ENCODE measurements at places on chromosomes 6 and 20. TPM values are rescaled to one million over a fixed set of nuclear protein-coding genes. Genes with fewer than 3 reads are reported as not detected.

The UBE2C gene
- 13.5 TPM for total RNA-seq

The C6orf52 gene
- not detected for total RNA-seq

The EPHA7 gene
- 0.32 TPM for total RNA-seq

The TFAP2D gene
- not detected for total RNA-seq

The RAB32 gene
- total RNA-seq = 148 TPM

The SASH1 gene
- total RNA-seq = 58.9 TPM

The ME1 gene
- 39.7 TPM for total RNA-seq

The LY6G6D gene
- total RNA-seq = not detected

The RBM24 gene
- 32.4 TPM for total RNA-seq

Measured in fibroblast of villous mesenchyme (primary cell).